ENCODE measurements at places on chromosomes 7 and 10.

DNA sequence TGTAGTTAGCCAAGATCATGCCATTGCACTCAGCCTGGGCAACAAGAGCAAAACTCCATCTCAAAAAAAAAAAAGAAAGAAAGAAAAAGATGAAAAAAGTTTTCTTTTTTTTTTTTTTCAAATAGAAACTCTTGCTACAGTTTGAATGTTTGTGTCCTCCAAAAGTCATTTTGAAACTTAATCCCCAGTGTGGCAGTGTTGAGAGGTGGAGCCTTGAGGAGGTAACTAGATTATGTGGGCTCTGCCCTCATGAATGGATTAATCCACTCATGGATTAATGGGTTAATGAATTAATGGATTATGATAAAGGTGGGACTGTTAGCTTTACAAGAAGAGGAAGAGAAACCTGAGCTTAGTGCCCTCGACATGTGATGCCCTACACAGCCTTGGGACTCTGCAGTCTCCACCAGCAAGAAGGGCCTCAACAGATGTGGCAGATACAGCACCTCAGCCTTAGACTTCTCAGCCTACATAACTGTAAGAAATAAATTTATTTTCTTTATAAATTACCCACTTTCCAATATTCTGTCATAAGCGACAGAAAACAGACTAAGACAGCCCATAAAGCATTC is 25.1 kb downstream of the CPEB3 start:
- DNase-seq, result no peak

- DNase-seq, result peak; percentile 80
These were observed 6.5 kb upstream of the C10orf105 start for GRCh38 chr10:71725998-71726579.

DNA sequence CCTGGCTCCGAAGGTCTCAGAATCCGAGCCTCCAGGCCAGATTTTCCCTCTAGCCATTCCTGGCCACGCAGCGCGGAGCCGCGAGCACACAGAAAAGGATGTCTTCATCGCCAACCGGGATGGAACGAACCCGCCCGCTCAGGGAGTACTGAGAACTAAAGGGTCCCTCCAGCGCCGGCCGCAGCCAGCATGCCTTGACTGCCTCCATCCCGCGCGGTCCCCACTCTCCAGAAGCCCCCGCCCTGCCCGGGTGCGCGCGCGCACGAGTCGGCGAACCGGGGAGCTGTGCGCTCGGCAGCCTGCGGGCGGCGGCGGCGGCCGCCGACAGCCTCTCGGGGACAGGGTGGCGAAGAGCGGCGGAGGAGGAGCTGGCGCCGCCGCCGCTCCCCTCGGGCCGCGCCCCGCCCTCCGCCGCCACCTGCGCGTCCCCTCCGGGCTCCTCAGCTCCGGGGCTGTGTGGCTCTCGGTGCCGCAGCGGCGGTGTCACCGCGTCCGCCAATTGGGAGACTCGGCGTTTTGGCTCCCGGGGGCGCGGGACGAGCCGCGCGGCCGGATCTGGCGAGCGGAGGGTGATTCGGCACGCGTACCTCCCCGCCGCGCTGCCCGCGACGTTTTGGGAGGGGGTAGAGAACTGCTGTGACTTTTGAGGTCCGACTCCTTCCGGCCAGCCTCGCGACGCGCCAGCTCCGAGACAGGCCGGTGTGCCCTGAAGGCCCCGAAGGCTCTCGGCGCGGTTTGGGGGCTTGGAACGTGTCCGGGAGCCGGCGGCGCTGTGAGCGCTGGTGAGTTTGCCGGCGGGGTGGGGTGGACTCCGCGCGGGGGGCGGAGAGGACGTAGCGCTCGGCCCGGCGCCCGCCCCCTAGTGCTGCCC is 453 bp upstream of the GALNT17 start:
- DNase-seq, result no peak

GRCh38 chr10:43846187-43846680 is 197.6 kb upstream of the ZNF32 start:
- peak; percentile 8 for DNase-seq
